ENCODE measurements at places on chromosomes 4 and X.

DNA sequence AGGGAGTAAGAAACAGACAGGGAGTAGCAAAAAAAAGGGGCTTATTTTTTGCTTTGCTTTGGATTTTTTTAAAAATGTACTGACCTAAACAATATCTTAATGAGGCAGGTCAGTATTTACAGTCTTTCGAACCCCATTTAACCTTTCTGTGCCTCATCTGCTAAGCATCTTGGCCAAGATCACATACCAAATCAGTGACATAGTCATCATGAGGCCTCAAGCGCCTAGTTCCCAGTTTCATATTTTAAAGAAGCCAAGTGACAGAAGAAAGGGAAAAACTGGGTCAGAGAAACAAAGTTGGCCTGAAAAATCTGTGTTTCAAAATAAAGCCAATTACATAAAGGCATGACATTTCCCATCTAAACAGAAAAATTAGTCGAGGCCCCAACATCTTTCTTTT is 94.6 kb upstream of the WDR44 start:
- DNase-seq = no peak

- peak; percentile 24 for DNase-seq
These were observed 331 bp downstream of the SETD7 start for GRCh38 chr4:139555705-139556070.

GRCh38 chr4:57442831-57443291 is 332.7 kb upstream of the IGFBP7 start:
- DNase-seq = no peak

DNA sequence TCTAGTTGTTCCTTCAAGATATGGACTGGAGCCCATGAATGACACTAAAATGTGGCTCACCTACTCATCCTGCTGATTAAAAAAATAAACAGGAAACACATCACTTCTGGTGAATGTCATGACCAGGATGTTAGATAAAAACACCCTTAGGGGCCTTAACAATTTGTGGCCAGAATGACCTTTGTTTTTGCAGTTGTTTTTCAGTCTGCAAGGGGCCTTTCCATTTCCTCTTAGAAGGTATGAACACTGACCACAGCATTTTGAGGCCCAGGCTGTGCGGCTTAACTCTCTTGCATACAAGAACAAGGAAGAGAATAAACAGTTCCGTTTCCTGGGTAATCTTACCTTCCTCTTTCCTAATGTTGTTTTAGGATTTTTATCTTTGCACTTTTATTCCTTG is 113.2 kb downstream of the IL1RAPL2 start:
- DNase-seq = no peak

- DNase-seq = no peak
These were observed 8.4 kb downstream of the GRSF1 start for GRCh38 chr4:70831293-70831692.

All from stimulated activated CD4-positive, alpha-beta T cell treated with anti-CD3 and anti-CD28 coated beads, Interleukin-4, amount 100 ng/mL, for 1 hour (primary cell).